ENCODE measurements at places on chromosomes 1 and 21.

- no peak for DNase-seq
Measured at GRCh38 chr1:235567812-235568503, 63.7 kb upstream of the B3GALNT2 start.

GRCh38 chr1:235056937-235057336 lies 71.7 kb downstream of the TOMM20 start:
- no peak for DNase-seq

DNA sequence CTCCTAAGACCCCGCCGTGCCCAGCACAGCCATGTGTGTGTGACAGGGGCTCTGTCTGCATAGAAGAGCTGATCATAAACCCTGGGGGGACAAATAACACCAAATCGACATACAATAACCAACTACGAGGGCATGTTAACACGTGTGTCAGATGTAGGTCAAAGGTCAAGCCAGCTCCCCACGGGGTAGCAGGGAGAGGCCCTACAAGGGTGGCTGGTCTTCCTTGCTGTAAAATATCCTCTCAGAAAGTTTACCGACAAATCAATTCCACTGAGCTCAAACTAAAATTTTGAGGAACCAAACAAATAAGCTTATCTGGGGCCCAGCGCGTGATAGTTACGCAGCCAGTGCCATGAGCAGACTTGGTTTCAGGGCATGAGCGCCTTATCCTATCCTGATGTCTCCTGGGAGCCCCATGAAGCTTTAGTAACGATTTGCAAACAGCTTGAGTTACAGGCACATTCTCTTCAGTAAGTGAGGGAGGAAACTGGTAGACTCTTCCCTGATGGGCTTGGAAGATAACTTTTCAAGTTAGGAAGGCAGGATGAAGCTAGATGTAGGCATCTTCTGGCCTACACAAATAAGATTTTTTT lies 2.7 kb upstream of the TMPRSS3 start:
- DNase-seq, result no peak

DNA sequence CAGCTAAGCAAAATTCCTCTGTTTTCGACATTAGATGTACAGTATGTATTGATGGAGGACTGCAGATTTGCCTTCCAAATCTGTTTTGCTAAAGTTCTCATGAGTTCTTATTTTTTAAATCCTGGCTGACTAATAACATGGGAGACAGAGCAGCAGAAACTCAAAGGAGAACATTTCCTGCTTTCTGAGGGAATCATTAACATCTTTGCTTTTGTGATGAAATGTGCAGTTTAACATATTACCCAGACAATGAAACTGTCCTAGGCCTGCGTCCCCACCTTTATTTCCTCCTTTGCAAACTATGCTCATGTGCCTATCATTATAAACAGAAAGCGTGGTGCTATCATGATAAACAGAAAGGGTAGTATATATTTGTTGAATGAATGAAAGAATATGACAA lies 149.9 kb downstream of the ZP4 start:
- DNase-seq, result no peak

- DNase-seq, result no peak
Measured at GRCh38 chr1:47725511-47725991, 271.6 kb downstream of the TRABD2B start.

DNA sequence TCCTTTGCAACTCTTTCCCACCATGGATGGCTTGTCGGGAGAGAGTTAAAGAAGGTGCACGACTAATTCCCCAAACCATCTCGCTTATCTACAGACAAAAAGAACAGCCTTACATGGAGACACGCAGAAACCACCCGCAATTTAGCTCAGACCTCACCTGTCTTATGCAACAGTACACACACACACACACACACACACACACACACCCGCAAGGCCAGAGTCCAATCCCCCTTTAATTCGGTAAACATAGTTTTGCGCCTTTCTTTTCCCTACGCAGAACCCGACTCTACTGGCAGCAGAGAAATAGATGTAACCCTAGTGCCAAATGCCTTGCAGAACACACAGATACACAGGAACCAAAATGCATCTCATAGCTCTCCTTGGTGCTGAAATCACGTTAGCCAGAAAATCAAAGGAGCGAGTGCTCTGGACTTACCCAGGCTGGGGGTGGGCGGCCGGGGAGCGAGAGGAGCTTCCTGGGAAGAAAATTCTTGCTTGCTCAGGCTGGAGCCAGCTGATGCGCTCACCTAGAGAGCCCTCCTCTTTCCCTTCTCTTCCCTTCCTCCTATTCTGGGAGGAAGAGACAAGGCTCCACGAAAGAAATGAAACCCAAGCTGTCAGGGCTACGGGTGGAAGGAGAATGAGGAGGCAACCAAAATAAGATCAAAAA lies 470 bp downstream of the TNR start:
- no peak for DNase-seq

DNA sequence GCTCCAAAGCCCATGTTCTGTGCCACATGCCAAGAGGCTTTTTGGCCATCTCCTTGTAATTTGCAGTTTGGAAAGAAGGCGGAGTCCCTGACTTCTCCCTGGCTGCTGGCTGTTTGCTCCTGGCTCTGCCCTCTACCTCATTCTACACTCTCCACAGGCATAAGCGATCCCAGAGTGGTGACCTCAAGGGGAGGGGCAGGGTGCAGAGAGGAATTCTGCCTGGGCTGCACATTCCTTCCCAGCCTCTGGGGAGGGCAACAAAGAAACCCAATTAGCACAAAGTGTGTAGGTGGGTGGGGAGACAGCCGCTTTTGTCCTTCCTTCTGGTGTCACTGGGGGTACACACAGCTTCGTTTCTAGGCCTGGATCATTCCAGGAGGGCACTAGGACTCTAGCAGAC lies 95.3 kb downstream of the HIVEP3 start:
- no peak for DNase-seq

DNA sequence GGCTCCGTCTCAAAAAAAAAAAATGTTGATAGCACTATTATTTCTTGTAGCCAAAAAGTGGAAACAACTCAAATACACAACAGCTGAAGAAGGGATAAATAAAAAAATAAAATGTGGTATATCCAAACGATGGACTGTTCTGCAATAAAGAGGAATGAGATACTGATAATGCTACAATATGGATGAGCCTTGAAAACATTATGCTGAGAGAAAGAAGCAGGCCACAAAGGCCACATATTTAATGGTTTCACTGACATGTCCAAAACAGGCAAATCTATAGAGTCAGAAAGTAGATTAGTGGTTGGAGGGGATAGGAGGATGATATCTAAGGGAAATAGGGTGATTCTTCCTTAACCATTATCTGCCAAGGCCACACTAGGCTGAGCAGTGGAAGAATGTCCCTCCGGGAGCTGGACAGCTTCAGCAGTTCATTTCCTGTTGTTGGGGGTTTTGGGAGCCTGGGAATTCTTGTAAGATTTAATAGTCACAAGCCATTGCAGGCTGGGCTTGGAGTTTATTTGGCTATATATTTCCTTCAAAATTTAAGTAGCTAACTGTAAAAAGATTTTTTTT lies 53.5 kb downstream of the ST3GAL3 start:
- DNase-seq, result no peak

GRCh38 chr1:90190523-90190922 lies 195.6 kb downstream of the ZNF326 start:
- DNase-seq, result no peak

DNA sequence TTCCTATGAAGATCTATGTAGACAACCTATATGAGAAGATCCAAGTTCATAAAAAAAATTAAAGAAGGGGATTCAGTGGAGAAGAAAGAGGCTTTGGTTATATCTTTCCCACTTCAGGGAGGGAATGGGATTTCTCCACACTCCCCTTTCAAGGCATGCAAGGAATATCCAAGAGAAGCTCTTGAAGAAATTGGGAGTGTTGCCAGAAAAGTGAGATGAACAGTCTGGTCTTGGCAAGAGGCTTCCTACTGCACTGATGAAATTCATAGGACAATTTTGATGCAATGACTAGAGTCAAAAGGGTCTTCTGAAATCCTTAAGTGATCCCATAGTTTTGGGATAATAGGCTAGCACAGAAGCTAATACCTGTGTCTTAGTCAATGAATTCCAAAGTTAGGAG lies 153.0 kb downstream of the KCTD3 start:
- no peak for DNase-seq

- no peak for DNase-seq
Measured at GRCh38 chr21:32567626-32568025, 17.7 kb downstream of the TCP10L start.

GRCh38 chr1:214076708-214077065 lies 88.9 kb downstream of the PROX1 start:
- DNase-seq, result no peak

- DNase-seq, result no peak
Measured at GRCh38 chr1:183228347-183229220, 42.5 kb downstream of the LAMC2 start.

DNA sequence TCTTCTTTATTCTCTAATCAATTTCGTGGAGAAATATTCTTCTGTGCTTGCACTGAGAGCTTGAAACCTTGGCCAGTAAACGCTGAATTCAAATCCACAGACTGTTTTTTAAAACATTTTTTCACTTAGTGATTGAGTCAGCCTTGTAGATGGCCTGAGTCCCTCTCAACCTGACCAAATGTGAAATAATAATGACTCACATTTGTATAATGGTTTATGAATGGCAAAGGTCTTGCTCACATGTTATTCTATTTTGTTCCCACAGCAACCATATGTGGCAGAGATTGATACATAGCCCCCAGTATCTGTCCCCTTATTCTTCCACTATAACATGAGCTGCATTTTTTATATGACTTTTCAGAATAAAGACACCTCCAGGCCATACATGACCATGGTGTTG lies 47.8 kb upstream of the CCDC190 start:
- no peak for DNase-seq

GRCh38 chr1:234709473-234710228 lies 99.7 kb upstream of the IRF2BP2 start:
- no peak for DNase-seq

GRCh38 chr1:234106032-234106431 lies 201.6 kb downstream of the SLC35F3 start:
- no peak for DNase-seq

DNA sequence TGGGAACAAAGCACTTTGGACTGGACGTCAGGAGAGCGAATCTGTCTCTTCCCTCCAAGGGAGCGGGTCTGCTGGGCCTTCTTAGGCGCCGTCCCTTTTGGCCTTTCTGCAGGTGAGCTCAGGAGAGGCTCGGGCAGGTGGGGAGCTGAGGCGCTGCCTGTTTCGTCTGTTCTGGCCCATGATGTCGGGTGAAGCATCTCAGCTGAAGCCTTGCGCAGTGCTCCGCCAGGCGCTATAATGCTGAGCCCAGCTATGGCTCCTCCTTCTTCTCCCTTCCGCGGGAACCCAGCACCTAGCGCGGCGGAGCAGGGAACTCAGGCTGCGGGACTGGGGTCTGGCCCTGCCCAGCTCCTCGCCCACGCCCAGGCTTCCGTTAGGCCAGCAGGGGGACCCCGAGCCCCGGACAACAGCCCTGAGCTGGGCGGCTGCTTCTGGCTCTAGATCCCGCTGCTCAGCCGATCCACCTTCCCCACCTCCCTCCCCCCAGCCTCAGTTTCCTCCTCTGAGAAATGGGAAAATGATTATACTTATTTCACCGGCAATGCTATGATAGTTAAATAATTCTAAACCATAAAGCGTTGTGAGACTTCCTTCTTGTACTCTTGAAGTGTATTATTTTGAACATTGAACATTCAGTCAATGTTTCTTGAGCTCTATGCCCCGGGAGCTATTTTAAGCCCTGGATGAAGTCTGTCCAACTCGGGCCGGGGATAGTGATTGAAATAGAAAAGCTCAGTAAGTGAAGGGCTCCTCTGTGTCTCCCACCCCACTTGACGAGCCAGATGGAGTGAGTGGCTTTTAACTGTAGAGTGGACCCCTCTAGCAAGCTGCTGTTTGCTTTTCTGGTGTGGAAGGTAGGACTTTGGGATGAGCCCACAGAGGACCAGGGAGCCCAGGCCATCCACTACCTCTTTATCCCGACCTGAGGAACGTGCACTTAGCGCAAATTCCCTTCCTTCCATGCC lies 9.6 kb upstream of the ADORA1 start:
- no peak for DNase-seq

DNA sequence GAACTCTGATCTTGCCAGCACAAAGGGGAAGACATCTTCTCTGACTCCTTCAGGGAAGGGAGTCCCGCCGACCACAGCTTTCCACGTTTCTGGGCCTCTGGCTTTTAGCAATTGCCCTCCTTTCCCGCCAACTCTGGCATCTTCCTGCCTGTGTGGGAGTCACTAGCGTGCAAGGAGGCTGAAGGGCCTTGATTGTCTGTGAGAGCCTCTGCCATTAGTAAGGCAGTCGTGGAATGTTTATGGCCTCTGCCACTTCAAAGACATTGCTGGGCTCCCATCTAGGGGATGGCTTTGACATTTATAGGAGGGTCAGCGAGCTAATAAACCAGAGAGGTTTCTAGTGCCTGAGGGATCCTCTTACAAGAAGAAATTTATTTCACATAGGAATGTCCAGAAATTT lies 14.3 kb upstream of the PROK1 start:
- no peak for DNase-seq

GRCh38 chr1:147882535-147882934 lies 20.1 kb upstream of the GJA8 start:
- DNase-seq, result no peak

- no peak for DNase-seq
Measured at GRCh38 chr1:56803561-56804156, 15.5 kb downstream of the FYB2 start.

DNA sequence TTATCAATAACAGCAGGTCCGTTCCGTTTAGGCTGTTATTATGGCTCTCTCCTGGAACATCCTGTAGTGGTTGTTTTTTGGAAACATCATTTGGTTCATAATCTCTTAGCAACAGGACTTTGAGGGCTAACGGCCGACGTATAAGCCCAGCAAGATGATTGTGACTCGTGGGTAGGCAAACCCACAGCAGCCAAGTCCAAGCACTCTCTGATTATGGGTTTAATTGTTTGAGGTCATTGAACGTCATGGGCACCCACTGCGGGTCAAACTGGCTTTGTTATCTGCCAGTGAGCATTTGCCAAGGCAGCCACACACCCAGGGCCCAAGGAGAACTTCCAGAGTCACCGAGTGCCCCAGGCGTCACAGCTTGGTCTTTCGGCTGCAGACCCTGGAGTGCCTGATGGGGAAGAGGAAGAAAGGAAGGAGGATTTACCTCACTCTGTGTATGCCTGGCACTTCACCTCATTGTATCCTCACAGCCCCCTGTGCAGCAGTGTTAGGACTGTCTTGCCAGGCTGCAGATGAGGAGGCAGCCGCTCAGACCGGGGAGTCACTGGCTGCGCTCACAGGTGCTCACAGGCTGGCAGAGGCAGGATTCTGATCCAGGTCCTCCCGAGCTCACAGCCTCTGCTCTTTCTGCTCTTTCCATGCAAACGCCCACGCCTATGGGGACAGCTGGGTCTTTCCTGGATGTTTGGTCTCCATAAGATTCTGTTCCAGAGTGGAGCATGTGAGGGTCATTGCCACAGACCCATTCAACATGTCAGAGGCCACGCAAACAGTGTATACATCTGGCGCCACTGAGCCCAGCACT lies 30.8 kb upstream of the EPS8L3 start:
- no peak for DNase-seq

All from T follicular helper cell (primary cell).